Adrenal gland (tissue), 19 donors: ENCODE measurements at places on chromosomes 2 and 18. TPM values are rescaled to one million over a fixed set of nuclear protein-coding genes. Genes with fewer than 3 reads are reported as not detected.

CABLES1 gene
- total RNA-seq, result 4.5 TPM

DNA sequence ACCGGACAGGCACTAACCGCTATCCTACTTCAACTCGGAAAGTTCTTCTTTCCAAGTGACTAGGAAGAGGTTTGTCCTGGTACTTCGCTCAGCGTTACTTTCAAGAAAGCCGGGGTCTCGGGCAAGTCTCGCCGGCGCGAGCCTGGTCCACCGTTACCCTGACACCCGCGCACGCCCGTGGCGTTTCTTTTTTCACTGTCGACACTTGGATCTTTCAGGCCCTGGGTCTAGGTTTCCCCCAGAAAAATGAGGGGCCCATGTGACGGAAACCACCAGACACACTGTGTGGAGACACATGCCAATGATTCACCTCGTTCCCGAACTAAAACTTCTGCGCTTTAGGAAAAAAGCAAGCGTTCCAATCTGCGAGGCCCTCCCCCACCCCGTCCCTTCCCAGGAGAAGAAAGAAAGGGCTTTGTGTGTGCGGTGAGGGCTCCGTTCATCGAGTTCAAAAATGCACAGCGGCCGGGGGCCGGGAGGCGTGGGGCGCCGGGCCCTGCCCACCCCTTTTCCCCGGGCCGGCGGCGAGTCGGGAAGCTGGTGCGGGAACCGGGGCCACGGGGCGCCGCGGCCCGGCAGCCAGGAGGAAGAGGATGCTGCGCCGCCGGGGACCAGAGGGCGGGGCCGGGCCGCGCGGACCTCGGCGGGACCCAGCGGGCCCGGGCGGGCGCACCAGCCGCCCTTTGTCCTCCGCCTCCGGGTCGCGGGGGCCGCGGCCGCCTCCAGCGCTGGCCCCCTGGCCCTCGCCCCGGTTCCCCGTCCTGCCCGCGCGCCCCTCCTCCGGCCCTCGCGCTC lies 2.6 kb downstream of the ZNF521 start:
- peaks cover 4% of the 10 kb centered on the region for H3K4me1 ChIP-seq
- H3K27me3 ChIP-seq, result no peaks in the 10 kb centered on the region
- peak overlapping the region; percentile 95 for H3K27ac ChIP-seq
- no peaks in the 10 kb centered on the region for H3K36me3 ChIP-seq
- H3K4me3 ChIP-seq, result peak overlapping the region; percentile 94

PAX3 gene
- not detected for total RNA-seq

- DNase-seq, result no peak
- no peak overlapping the region for H3K27ac ChIP-seq
- H3K36me3 ChIP-seq, result no peaks in the 10 kb centered on the region
These were observed 4.7 kb upstream of the TTN start for GRCh38 chr2:178811901-178812300.

- no peaks in the 10 kb centered on the region for H3K36me3 ChIP-seq
- no peak for DNase-seq
- no peaks in the 10 kb centered on the region for H3K27me3 ChIP-seq
- no peaks in the 10 kb centered on the region for H3K4me1 ChIP-seq
These were observed 209.5 kb downstream of the NDUFA10 start for GRCh38 chr2:239815671-239816070.

DNA sequence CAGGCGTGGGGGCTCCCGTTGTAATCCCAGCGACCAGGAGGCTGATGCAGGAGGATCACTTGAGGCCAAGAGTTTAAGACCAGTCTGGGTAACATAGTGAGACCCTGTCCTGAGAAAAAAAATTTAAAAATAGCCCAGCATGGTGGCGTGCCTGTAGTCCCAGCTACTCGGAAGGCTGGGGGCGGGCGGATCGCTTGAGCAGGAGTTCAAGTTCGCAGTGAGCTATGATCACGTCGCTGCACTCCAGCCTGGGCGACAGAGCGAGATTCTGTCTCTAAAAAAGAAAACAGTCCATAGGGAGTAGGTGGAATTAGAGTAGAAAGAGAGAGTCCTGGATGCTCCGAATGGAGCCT lies 325 bp upstream of the TTLL4 start:
- H3K4me3 ChIP-seq, result no peak overlapping the region
- DNase-seq, result no peak
- no peaks in the 10 kb centered on the region for H3K27me3 ChIP-seq
- H3K4me1 ChIP-seq, result peaks cover 4% of the 10 kb centered on the region
- no peak overlapping the region for H3K27ac ChIP-seq
- no peaks in the 10 kb centered on the region for H3K36me3 ChIP-seq

DNA sequence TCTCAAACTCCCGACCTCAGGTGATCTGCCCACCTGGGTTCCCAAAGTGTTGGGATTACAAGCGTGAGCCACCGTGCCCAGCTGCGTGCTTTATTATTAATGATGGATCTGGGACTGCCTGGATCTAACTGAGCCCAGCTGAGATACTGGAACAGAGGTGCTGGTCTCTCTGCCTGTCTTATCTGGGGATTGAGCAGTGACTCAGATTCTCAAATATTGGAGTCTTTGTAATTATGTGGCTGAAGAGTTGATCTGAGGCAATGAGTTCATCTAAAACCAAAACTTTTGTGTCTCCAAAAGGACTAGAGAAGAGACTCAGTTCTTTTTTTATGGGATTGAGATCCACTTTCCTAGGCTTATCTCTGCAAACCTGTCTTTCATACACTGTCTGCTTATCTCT lies 16.3 kb downstream of the PLEKHB2 start:
- H3K4me1 ChIP-seq, result peaks cover 8% of the 10 kb centered on the region
- H3K27ac ChIP-seq, result no peak overlapping the region
- H3K36me3 ChIP-seq, result no peaks in the 10 kb centered on the region
- H3K27me3 ChIP-seq, result no peaks in the 10 kb centered on the region
- no peak for DNase-seq

HJURP gene
- 0.28 TPM for total RNA-seq

DNA sequence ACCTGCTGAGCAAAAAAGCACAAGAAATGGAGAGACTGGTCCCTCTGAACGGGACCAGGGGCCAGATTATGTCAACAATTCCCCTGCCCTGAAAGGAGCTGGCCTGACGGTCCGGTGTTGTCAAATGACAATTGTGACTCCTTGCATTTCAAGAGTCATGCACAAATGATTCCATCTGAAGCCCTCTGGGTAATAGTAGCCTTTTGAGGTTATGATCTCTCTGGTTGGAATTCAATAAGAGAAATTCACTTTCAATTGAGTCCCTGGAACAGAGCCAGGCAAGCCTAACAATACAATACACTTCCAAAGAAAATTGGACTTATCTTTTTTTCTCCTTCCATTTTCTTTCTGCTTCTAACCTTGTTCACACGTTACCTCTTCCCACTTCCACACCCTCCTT lies 116.9 kb downstream of the C1D start:
- no peaks in the 10 kb centered on the region for H3K27me3 ChIP-seq
- H3K27ac ChIP-seq, result no peak overlapping the region
- no peaks in the 10 kb centered on the region for H3K36me3 ChIP-seq
- no peak overlapping the region for H3K4me3 ChIP-seq
- H3K4me1 ChIP-seq, result peaks cover 3% of the 10 kb centered on the region

DNA sequence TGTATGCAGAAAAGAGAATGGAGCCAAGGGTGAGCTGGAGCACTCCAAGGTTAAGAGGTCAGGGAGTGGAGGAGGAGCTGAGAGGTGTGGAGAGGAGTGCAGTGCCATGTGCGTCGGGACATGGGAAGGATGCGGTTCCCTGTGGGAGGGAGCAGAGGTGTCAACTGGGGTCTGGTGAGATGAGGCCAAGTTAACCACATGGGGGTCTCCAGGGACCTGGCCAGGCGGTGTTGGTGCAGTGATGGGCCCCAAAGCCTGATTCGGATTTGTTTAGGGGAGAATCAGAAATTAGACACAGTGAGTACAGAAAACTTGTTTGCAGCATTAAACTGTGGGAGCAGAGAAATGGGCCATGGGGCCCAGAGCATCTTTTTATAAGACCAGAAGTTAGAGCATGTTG lies 210.5 kb downstream of the LDLRAD4 start:
- DNase-seq, result no peak
- H3K27me3 ChIP-seq, result no peaks in the 10 kb centered on the region
- no peak overlapping the region for H3K4me3 ChIP-seq
- H3K36me3 ChIP-seq, result no peaks in the 10 kb centered on the region
- H3K27ac ChIP-seq, result no peak overlapping the region

GRCh38 chr2:24009680-24010476 lies at the start of gene MFSD2B:
TSS of gene MFSD2B (plus strand) at chr2:24010085. CDS start at chr2:24010097, 12 bp downstream.
- H3K27ac ChIP-seq, result no peak within 1 kb of the TSS
- no peak for DNase-seq
- no peak within 1 kb of the TSS for H3K4me3 ChIP-seq
- peaks cover 13% of the 10 kb centered on the region for H3K27me3 ChIP-seq
- no peaks in the 10 kb centered on the region for H3K36me3 ChIP-seq

- H3K4me3 ChIP-seq, result no peak overlapping the region
- H3K36me3 ChIP-seq, result no peaks in the 10 kb centered on the region
- H3K4me1 ChIP-seq, result no peaks in the 10 kb centered on the region
- DNase-seq, result no peak
These were observed 658.6 kb upstream of the FANCL start for GRCh38 chr2:58899692-58900091.

DNA sequence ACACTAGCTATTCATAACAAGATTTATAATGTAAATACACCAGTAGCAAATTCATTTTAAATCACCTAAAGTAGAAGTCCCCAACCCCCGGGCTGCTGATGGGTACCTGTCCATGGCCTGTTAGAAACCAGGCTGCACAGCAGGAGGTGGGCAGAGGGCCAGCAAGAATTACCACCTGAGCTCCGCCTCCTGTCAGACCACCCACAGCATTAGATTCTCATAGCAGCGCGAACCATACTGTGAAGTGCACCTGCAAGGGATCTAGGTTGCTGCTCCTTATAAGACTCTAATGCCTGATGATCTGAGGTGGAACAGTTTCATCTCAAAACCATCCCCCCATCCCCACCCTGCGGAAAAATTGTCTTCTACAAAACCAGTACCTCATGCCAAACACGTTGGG lies 71.3 kb downstream of the KANSL1L start:
- DNase-seq, result no peak
- H3K27ac ChIP-seq, result no peak overlapping the region
- no peak overlapping the region for H3K4me3 ChIP-seq
- H3K4me1 ChIP-seq, result no peaks in the 10 kb centered on the region
- no peaks in the 10 kb centered on the region for H3K36me3 ChIP-seq

DNA sequence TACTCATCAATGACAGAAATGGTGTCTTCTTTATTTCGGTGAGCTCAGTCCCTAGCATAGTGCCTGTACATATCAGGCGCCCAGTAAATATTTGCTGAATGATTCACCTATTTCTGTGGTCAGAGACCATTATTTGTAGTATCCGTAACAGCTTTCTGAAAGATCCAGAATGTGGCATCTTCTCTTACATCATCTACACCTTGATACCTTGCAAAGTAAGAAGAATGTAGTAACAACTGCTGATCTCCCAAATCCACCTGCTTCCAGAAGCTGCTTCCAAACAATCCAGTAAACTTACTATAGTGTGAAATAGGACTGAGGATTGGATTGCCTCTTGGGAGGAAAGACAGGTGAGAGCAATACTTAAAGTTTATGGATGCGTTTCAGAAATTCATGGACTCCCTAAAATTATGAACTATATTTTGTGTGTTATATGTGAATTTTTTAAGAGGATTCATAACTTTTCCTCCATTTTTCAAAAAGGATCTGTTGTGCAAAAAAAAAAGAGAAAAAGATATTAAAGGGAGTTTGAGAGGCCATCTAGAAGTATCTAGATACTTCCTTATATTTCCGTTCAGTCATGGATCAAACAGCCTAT lies 945 bp upstream of the ASXL2 start:
- H3K36me3 ChIP-seq, result no peaks in the 10 kb centered on the region
- H3K4me3 ChIP-seq, result peak overlapping the region; percentile 93
- peak overlapping the region; percentile 98 for H3K27ac ChIP-seq

DNA sequence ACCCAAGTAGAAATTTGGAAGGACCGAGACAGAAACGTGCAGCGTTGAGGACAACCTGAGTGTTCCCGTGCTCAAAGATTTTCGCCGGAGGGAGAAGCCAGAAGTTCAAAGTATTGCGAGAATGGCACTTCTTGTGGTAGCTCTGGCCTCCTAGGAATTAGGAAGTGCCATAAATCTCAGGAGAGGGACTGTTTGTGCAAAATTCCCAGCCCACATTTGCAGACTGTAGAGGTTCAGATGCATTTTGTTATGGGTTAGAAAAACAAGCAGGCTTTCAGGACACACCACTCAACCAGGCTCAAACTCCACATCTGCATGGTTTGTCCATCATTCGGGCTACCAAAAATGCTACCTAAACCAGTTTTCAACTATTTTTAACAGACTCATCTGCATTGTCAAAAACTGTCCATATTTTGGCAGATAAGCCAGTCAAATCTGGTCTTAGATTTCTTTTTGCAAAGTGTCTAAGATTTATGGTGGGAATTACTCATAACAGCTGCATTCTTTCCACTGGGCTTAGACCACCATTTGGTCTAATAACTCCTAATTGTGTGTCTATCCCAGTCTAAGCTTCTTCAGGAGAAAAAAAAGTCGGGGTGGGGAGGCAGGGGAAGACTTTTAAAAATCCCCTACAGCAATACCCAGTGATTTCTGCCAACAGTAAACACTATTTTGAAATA lies 422.9 kb downstream of the ARHGAP15 start:
- H3K4me3 ChIP-seq, result no peak overlapping the region
- no peak overlapping the region for H3K27ac ChIP-seq
- H3K36me3 ChIP-seq, result no peaks in the 10 kb centered on the region
- DNase-seq, result no peak
- H3K4me1 ChIP-seq, result no peaks in the 10 kb centered on the region

DNA sequence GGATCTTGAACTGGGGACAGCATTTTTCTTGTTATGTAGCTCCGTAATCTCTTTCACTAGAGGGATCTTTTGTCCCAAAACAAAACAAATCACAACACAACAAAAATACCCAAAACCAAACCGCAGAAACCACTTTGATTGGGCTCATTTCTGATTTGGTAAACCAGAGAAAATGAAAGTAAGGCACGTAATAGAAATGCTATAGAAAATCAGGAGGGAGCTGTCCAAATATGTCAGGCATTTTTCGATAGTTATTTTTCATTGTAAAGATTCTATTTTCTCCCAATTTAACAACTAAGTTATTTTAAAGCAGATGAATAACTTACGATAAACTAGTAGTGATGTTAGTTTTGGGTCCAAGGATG lies 406.5 kb downstream of the XIRP2 start:
- H3K27ac ChIP-seq, result no peak overlapping the region
- H3K36me3 ChIP-seq, result no peaks in the 10 kb centered on the region
- H3K27me3 ChIP-seq, result peaks cover 31% of the 10 kb centered on the region

DNA sequence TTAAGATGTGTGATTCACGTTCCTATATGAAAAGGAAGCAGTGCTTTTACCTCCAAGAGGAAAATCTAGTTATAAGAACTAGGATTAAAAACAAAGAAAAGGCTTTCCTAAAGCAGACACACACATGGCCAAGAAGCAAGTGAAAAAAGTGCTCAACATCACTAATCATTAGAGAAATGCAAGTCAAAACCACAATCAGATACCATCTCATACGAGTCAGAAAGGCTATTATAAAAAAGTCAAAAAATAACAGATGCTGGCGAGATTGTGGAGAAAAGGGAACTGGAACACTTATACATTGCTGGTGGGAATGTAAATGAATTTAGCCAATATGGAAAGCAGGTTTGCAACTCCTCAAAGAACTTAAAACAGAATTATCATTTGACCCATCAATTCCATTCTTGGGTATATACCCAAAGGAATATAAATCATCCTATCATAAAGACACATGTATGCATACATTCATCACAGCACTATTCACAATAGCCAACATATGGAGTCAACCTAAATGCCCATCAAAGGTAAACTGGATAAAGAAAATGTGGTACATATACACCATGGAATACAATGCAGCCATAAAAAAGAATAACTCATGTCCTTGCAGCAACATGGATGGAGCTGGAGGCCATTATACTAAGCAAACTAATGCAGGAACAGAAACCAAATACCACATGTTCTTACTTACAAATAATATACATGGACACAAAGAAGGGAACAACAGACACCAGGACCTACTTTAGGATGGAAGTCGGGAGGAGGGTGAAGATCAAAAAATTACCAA lies 285.3 kb downstream of the RAD51AP2 start:
- no peak overlapping the region for H3K4me3 ChIP-seq
- no peaks in the 10 kb centered on the region for H3K36me3 ChIP-seq
- H3K4me1 ChIP-seq, result no peaks in the 10 kb centered on the region
- H3K27me3 ChIP-seq, result no peaks in the 10 kb centered on the region
- H3K27ac ChIP-seq, result no peak overlapping the region

CMPK2 gene
- 5.1 TPM for total RNA-seq
